ENCODE measurements at places on chromosomes 12 and 14.
A peak's percentile ranks its signal among the peaks of the same experiment; 100 is the strongest.

DNA sequence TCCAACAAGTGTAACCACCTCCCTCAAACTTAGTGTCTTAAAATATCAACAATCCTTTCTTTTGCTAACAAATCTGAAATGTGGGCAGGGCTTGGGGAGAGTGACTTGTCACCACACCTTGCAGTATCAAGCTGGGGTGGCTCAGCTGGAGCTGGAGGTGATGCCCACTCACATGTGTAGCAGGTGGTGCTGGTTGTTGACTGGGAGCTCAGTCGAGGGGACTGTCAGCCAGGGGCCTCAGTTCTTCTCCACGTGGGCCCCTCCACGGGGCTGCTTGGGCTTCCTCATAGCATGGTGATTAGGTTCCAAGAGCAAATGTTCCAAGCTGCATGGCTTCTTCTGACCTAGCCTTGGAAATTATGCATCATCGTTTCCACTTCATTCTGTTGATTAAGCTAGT is 32.6 kb upstream of the ESRRB start:
- no peak for DNase-seq

DNA sequence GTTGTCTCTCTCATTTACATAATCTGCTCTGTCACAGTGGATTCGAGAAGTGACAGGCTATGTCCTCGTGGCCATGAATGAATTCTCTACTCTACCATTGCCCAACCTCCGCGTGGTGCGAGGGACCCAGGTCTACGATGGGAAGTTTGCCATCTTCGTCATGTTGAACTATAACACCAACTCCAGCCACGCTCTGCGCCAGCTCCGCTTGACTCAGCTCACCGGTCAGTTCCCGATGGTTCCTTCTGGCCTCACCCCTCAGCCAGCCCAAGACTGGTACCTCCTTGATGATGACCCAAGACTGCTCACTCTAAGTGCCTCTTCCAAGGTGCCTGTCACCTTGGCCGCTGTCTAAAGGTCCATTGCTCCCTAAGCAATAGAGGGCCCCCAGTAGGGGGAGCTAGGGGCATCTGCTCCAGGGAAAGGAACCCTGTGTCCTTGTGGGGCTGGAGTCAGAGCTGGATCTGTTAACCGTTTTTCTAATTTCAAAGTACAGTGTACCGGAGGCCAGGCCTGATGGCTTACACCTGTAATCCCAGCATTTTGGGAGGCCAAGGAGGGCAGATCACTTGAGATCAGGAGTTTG is 5.1 kb downstream of the ERBB3 start:
- DNase-seq = no peak

DNA sequence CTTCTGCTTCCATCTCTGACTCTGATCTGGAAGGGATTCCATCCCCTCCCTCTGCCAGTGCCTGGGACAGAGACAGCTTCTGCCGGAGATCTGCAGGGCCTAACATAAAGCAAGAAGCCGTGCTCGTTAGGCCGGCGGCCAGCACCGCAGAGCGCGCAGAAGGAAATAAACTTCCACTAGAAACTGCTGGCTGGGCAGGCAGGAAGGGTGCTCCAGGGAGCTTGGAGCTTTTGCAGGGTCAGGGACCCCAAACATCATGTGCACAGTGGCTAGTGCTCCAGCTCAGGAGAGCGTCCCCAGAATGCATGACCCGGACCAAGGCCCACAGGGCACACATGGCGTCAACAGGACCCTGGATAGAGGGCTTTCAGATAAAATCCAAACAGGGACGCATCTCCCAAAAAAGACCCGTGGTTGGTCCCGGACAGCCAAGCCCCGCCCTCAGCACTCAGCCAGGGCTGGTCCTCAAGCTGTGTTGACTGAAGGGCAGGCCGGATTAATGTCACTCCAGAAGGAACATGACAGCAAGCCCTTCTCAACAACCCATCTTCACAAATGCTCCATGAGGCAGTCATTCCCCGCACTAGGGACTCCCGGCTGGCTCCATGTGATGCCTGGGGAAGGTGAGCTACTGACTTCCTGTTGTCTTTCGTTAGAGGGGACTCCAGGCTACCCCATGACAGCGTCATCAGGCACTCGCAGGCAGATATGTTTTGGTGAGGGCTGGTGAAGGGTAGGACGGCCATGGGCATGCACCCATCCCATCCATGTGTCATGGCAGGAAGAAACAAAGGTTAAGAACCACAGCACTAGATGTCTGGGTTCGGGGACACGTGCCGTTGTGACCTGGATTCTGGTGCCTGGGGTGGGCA is 121.5 kb downstream of the CALM1 start:
- DNase-seq = no peak

GRCh38 chr12:122064780-122065588 is 13.6 kb upstream of the MLXIP start:
- DNase-seq = no peak

DNA sequence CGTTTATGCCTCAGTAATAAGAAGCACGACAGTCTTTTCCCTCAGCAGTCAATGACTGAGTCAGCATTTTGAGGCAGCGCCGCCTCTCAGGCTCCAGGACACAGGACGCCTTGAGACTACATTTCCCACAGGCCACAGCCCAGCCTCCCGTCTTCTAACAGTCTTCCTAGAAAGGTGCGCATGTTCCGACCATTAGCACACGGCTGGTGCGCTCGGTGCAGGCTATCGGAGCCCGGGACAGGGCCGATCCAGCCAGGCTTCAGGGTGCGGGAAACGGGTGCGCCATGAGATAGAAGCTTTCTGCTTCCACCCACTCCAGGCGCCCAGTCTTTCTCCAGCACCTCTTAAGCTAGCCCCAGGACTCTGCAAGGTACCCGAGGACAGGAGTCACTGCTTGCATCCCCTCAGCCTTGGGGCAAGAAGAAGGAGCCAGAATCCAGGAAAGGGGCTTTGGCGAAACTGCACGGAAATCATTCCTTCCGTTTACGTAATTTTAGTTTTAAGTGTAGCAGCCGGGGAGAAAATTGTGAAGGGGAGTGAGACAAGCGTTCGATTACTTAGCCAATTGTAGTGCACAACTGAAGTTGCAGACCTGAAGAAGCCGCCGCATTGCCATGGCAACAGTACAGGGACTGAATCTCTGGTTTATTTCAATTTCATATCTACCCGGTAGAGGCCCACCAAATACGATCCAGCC is 54.0 kb downstream of the ZNF641 start:
- peak; percentile 50 for DNase-seq

GRCh38 chr14:79515158-79515557 is 696.1 kb downstream of the DIO2 start:
- DNase-seq = no peak

DNA sequence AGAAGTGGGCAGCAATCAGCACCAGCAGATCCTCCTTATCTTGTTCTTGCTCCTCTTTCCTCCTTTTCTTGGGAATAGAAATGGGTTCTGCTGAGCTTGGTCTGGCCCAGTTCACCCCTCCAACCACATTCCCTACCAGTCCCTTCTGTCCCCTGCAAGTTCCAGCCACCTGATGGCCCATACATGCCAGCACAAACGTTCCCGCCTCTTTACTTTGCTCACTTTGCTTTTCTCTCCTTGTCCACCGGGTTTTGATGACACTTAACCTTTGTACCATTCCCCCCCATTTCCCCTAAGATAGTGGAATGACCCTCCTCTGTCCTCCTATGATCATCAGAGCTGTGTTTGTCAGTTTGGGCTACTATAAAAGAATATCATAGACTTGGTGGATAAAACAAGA is 23.4 kb upstream of the EML1 start:
- no peak for DNase-seq

Measured in caudate nucleus (tissue), 63 donors.